Activated B cell treated with CpG ODN at 0.5 μM for 24 hours (primary cell): ENCODE measurements at places on chromosomes 16 and 17.

- DNase-seq: no peak
Measured at GRCh38 chr16:87964049-87964659, 12.9 kb downstream of the BANP start.

- no peak for DNase-seq
Measured at GRCh38 chr17:30594223-30594952, 117.2 kb downstream of the GOSR1 start.

GRCh38 chr17:37026531-37026869, 77.7 kb downstream of the AATF start:
- DNase-seq: no peak

DNA sequence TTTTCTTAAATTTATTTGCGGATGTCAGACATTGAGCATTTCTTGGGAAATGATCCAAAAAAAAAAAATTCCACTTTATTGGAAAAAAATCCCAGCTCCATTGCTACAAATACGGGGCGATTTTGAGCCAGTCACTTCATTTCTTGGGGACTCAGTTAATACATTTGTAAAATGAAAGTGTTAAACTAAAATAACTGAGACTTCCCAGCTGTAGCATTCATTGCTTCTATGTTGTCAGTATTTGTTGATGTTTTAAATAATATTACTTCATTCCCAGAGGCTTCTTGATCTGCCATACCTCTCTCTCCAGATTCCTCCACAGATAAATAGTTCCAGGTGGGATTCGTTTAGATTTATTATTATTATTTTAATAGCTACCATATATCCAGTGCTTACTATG, 77.1 kb upstream of the HS3ST3A1 start:
- no peak for DNase-seq

DNA sequence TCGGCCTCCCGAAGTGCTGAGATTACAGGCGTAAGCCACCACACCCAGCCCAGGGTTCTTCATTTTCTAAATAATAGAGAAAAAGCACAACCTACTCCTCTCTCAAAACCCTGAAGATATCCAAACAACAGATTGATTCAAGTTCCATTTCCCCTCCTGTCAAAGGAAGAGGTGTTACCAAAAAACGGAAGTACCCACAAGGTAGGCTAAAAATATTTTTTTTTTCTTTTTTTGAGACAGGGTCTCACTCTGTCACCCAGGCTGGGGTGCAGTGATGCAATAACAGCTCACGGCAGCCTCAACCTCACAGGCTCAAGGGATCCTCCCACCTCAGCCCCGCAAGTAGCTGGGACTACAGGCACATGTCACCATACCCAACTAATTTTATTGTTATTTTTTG, 18.9 kb downstream of the UTP6 start:
- no peak for DNase-seq

- DNase-seq: no peak
Measured at GRCh38 chr17:71521724-71522123, 599.1 kb upstream of the SOX9 start.

GRCh38 chr17:9271989-9272388, 250.7 kb downstream of the NTN1 start:
- no peak for DNase-seq

- DNase-seq: no peak
Measured at GRCh38 chr16:89038811-89039735, 54.6 kb upstream of the ACSF3 start.

GRCh38 chr17:21475571-21475970, 99.4 kb downstream of the KCNJ12 start:
- no peak for DNase-seq

GRCh38 chr17:45308016-45308365, 8.8 kb downstream of the MAP3K14 start:
- no peak for DNase-seq

GRCh38 chr16:10370096-10370726, 15.7 kb upstream of the ATF7IP2 start:
- DNase-seq: no peak

GRCh38 chr17:12977008-12977751, 40.6 kb downstream of the ELAC2 start:
- DNase-seq: no peak

- DNase-seq: no peak
Measured at GRCh38 chr16:50673496-50674275, 7.4 kb downstream of the SNX20 start.

DNA sequence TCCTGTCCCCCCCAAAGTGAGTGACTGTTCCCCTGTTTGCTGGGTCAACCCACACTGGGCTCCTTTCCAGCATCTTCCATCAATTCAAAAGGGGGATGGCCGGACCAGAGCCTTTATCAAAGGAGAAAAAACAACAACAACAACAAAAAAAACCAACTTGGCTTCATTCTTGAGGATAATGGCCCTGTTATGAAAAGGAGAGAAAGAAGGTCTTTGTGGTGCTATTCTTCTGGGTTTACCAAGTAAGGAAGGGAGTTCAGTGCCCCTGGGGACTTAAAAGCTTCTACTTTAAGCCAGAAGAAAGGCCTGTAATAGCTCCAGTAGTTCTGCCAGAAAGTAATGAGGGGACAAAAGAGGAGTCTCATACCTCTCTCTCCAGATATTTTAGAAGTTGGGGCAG, 71.5 kb downstream of the RGS9 start:
- no peak for DNase-seq

DNA sequence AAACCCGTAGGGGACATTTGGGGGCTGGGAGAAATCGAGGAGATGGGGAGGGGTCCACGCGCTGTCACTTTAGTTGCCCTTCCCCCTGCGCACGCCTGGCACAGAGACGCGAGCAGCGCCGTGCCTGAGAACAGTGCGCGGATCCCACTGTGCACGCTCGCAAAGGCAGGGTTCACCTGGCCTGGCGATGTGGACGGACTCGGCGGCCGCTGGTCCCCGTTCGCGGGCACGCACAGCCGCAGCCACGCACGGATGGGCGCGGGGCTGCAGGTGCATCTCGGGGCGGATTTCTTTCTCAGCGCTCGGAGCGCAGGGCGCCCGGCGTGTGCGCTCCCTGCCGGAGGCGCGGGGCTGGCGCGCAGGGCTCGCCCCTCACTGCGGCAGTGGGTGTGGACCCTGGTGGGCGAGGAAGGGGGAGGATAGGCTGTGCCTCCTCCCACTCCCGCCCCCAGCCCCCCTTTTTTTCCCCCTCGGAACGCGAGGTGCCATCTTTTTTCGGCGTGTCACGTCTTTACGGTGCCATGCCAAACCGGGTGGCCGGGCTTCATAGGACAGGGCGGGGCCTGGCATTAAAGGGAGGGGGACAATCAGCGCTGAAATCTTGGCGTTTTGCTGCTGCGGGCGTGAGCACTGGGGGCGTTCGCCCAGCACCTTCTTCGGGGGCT, 1.1 kb downstream of the MAPT start:
- DNase-seq: peak; percentile 34

DNA sequence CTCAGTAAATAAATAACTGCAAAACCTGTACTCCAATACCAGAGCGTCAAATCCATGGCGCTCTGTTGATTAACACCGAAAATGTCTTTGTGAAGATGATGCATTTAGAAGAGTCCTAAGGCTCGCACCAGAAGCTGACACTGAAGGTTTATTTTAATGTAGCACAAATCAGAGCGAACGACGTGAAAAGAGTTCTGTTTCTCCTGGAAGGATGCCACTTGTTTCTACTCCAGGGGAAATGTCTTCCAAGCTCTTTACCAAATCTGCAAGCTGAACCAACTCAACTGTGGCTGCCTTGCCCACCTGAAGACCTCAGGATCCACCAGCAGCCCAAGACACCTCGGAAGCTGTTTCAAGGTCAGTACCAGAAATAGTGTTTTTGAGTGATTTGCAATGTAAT, 194.4 kb upstream of the MAF start:
- no peak for DNase-seq
